ENCODE measurements at places on chromosomes 12 and 14. TPM values are rescaled to one million over a fixed set of nuclear protein-coding genes. Genes with fewer than 3 reads are reported as not detected.
A peak's percentile ranks its signal among the peaks of the same experiment; 100 is the strongest.

DNA sequence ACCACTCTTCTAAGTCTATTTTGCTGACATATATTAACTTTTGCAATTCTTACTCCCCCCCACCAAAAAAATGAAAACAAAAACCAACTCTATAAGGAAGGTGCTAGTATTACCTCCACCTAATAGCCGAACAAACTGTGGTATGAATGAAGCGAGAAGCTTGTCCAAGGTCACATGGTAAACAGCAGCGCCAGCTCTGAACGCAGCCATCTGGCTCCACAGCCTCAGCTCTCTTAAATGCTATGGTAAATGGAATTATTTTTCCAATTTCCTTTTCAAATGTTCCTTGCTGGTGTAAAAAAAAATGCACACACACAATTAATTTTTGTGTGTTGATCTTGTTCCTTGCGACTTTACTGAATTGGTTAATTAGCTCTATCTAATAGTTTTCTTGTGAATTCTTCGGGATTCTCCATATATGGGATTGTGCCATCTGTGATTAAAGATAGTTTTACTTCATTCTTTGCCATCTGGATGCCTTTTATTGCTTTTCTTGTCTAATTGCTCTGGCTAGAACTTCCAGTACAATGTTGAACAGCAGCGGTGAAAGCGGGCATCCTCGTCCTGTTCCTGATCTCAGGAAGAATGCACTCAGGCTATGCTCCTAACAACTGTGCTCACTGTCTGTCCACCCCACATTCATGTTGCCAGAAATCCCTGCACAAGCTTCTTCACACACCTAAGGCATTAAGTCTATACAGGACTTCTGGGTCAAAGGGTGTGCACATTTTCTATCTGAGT is 10.7 kb upstream of the C12orf76 start:
- H3K36me3 ChIP-seq, result no peaks in the 10 kb centered on the region
- no peak overlapping the region for H3K27ac ChIP-seq
- H3K27me3 ChIP-seq, result no peaks in the 10 kb centered on the region
- no peak for DNase-seq

GRCh38 chr14:103528587-103529382 is at the start of gene TRMT61A:
Gene TRMT61A (plus strand): TSS chr14:103529196. CDS start chr14:103529979, 783 bp downstream.
- H3K4me1 ChIP-seq, result peaks cover 62% of the 10 kb centered on the region
- peak; percentile 65 for DNase-seq
- no peaks in the 10 kb centered on the region for H3K27me3 ChIP-seq
- peak within 1 kb of the TSS; percentile 92 for H3K4me3 ChIP-seq

DNA sequence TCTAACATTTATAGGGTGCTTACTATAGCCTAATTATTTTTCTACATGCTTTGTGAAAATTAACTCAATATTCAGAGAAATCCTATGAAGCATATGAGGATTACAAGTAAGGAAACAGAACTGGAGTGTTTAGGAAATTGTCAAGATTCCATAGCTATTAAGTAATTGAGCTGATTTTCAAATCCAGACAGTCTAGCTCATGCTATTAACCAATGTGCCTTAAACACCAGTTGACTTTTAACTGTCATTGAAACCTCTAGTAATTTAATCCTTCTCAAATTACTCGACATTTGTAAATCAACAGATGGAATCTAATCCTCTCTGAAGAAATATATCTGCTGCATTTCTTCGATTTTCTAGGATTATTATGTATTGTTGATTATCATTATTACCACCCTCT is 488.9 kb downstream of the MDGA2 start:
- DNase-seq, result no peak
- H3K27ac ChIP-seq, result no peak overlapping the region
- H3K36me3 ChIP-seq, result no peaks in the 10 kb centered on the region
- no peaks in the 10 kb centered on the region for H3K27me3 ChIP-seq
- no peak overlapping the region for H3K4me3 ChIP-seq
- H3K4me1 ChIP-seq, result no peaks in the 10 kb centered on the region

GRCh38 chr12:116933091-116933490 is 22.3 kb downstream of the FBXW8 start:
- no peak for DNase-seq
- no peak overlapping the region for H3K4me3 ChIP-seq
- no peak overlapping the region for H3K27ac ChIP-seq
- H3K27me3 ChIP-seq, result no peaks in the 10 kb centered on the region
- H3K36me3 ChIP-seq, result peaks cover 66% of the 10 kb centered on the region

The CCDC175 gene
- total RNA-seq, result not detected

GRCh38 chr14:55092341-55092740 is 36.7 kb upstream of the LGALS3 start:
- H3K27ac ChIP-seq, result no peak overlapping the region
- H3K4me3 ChIP-seq, result no peak overlapping the region

GRCh38 chr12:10563966-10564365 is 49.4 kb downstream of the MAGOHB start:
- no peaks in the 10 kb centered on the region for H3K36me3 ChIP-seq
- no peak overlapping the region for H3K27ac ChIP-seq
- no peak for DNase-seq
- H3K4me3 ChIP-seq, result no peak overlapping the region
- H3K4me1 ChIP-seq, result no peaks in the 10 kb centered on the region
- H3K27me3 ChIP-seq, result peaks cover 7% of the 10 kb centered on the region

DNA sequence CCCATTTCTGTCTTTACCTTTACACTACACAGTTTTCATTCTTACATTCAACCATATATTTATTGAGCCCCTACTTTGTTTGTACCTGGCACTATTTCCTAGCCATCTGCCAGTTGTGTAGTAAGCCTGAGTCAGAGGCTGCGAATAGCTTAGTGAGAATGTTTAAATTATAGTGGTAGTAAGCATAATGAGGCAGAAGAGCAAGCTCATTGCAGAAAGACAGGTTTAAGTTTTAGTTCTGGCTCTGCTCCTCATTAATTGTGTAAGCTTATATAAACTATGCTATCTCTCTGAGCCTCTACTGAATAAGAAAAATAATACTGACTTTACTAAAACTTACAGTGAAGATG is 123.5 kb downstream of the NAV3 start:
- H3K27me3 ChIP-seq, result no peaks in the 10 kb centered on the region
- H3K4me3 ChIP-seq, result no peak overlapping the region
- H3K27ac ChIP-seq, result no peak overlapping the region
- no peak for DNase-seq

The CAND1 gene
- 125 TPM for total RNA-seq

The ADAM21 gene
- 0.12 TPM for total RNA-seq
